ENCODE measurements at places on chromosomes 2 and 18.

GRCh38 chr18:73461780-73462059 is 593.9 kb upstream of the NETO1 start:
- no peak for DNase-seq

GRCh38 chr18:68234131-68234530 is 480.8 kb downstream of the TMX3 start:
- no peak for DNase-seq

- no peak for DNase-seq
These were observed 214.6 kb downstream of the CBLN2 start for GRCh38 chr18:72329533-72329932.

GRCh38 chr2:74137651-74138599 is 9.8 kb downstream of the BOLA3 start:
- no peak for DNase-seq

GRCh38 chr2:2161871-2162653 is 169.0 kb downstream of the MYT1L start:
- DNase-seq: no peak

DNA sequence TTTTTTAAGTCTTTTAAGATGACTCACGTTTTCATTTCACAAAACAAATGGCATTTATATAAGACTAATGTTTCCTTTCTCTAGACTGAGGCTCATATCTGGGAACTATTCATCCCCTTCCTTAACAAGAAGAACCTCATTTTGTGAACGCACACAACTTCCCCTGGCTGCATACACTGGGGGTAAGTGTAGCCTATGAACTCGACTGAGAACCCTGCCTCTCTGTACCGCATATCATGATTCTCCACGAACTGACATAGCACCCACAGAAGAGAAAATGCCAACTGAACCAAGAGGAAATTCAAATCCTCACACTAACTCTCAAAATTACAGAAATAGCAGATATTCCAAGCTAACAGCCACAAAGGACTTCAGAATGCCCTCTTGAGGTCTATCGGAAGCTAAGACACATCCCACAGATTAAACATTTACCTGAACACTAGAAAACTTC is 236.7 kb downstream of the TCF4 start:
- DNase-seq: no peak

DNA sequence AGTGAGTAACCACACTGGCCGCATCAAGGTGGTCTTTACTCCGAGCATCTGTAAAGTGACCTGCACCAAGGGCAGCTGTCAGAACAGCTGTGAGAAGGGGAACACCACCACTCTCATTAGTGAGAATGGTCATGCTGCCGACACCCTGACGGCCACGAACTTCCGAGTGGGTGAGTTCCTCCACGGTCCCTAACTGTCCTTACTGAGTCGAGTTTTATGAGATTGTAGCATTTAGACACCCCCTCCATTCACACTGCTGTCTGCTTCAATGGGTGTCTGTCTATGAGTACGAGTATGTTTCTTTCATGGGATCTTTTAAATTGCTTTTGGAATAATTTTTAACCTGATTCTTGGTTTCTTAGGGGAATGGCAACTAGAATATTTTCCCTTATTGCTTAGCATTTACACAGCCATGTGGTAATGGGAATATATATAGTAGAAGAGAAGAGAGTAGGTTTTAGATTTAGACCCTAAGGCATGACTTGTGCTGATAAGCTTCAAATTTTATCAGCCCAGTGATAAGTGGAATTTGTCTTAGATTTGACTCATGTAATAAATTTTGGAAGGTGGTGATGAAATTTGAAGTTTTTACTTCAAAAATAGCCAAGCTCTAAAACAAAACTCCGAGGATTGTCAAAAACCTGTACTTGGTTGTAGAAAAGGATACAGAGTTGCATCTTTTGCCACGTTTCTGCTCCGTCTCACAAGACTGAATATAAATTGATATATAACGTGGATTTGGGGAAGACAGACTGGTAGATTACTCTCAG is 188.2 kb downstream of the LTBP1 start:
- no peak for DNase-seq

GRCh38 chr2:196914867-196915460 is 11.5 kb downstream of the PGAP1 start:
- no peak for DNase-seq

DNA sequence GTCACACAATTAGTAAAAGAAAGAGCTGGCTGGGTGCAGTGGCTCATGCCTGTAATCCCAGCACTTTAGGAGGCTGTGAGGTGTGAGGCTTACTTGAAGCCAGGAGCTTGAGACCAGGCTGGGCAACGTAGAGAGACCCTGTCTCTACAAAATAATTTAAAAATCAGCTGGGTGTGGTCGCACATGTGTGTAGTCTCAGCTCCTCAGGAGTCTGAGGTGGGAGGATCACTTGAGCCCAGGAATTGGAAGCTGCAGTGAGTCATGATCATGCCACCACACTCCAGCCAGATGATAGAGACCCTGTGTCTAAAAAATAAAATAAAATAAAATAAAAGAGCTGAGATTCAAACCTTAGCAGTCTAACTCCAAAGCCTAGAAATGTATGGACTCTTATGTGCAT is 39.0 kb upstream of the NEDD4L start:
- no peak for DNase-seq

DNA sequence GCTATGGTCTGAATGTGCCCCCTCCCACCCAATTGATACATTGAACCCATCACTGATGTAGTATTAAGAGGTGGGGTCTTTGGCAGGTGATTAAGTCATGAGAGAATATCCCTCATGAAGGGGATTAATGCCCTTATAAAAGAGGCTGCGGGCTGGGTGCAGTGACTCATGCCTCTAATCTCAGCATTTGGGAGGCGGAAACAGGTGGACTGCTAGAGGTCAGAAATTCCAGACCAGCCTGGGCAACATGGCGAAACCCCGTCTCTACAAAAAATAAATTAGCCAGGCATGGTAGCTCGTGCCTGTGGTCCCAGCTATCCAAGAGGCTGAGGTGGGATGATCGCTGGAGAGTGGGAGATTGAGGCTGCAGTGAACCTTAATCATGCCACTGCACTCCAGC is 14.3 kb downstream of the POLR2D start:
- DNase-seq: no peak

GRCh38 chr18:54608028-54608642 is 17.1 kb downstream of the DYNAP start:
- no peak for DNase-seq

GRCh38 chr2:145855142-145855541 is 1335.2 kb upstream of the ZEB2 start:
- DNase-seq: no peak

DNA sequence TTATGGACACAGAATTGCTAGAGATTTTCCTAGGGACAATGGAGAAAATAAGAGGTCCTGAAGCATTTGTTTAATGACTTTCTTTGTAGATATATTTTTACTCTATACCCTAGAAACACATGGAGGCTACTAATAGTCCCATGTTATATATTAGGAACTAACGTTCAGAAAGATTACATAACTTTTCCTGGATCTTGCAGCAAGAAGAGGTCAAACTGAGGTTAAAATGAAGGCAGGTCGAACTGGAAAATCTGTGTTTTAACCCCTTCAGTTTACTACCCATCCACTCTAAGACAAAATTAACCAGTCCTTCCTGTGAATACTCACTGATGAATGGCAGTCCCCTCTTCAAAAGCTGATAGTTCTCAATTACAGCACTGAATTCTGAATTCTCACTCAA is 1415.8 kb upstream of the CELF4 start:
- no peak for DNase-seq

DNA sequence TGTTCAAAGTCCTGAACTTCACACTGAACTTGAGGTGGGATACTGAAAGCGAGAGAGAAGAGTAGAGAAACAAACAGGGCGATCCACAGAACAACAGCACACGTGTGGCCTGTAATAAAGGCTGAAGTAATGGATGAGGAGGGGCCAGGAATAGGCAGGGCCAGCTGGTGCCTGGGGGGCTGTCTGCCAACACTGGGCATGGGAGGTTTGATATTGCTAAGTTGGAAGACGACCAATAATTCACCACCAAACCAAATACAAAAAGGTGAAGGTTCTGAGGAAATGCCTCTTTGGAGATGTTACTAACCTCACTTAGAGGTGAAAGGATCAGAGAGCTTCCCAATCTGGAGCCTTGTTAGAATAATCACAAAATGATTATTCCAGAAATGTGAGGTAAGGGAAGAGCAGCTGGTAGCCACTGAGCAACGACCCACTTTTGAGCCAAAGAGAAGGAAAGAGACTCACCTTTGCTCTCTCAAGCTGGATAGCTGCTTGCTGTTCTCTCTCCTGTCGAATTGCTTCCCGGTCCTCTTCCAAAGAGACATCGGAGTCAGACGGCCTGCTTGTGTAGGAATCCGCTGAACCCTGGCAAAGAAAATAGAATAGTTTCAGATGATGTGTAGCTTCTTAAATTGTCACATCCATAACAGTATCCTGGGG is 54.7 kb upstream of the ARL5A start:
- no peak for DNase-seq
